ENCODE measurements at places on chromosomes 1 and 21. TPM values are rescaled to one million over a fixed set of nuclear protein-coding genes. Genes with fewer than 3 reads are reported as not detected.

RHBDL2 gene
- total RNA-seq, result not detected

TCHHL1 gene
- total RNA-seq, result not detected

TCP10L gene
- total RNA-seq, result not detected

DDAH1 gene
- 55.1 TPM for total RNA-seq

GCSAML gene
- not detected for total RNA-seq

SPSB1 gene
- 66.0 TPM for total RNA-seq

OR2M7 gene
- total RNA-seq, result not detected

LCE3D gene
- total RNA-seq, result not detected

MTARC2 gene
- total RNA-seq, result 12.5 TPM

C21orf91 gene
- total RNA-seq, result 2.7 TPM

PRRX1 gene
- 0.93 TPM for total RNA-seq

SPTA1 gene
- not detected for total RNA-seq

PLA2G5 gene
- not detected for total RNA-seq

C21orf58 gene
- total RNA-seq, result 1.6 TPM

GUCA2B gene
- not detected for total RNA-seq

CD244 gene
- not detected for total RNA-seq

S100A1 gene
- total RNA-seq, result not detected

DIRAS3 gene
- 7.9 TPM for total RNA-seq

OR6K3 gene
- not detected for total RNA-seq

C1orf87 gene
- not detected for total RNA-seq

PRAMEF18 gene
- total RNA-seq, result not detected

LIPI gene
- not detected for total RNA-seq

SLC1A7 gene
- not detected for total RNA-seq

ADGRB2 gene
- total RNA-seq, result 1.6 TPM

HHAT gene
- 5.9 TPM for total RNA-seq

TNFRSF9 gene
- 6.7 TPM for total RNA-seq

AMY1B gene
- total RNA-seq, result not detected

Data from glomerular endothelial cell (primary cell).